ENCODE measurements at places on chromosomes 4 and X. TPM values are rescaled to one million over a fixed set of nuclear protein-coding genes. Genes with fewer than 3 reads are reported as not detected.

PAGE2 gene
- total RNA-seq: not detected

DNA sequence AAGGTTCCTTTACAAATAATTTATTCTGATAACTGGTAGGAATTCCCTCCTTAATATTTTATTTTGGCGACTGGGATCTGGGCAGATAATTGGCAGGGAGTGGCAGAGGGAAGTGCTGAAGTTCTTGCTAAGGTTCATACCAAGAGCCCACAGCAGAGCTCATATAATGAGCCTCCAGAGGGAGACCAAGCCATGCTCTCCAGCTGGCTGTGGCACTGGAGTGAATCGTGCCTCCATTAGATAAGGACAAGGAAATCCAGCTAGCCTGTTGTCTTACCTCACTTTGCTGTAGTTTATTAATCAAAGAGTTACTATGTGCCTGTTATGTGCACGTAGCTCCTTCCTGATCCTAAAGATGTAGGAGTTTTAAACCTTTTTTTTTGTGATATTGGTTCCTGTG lies 1.3 kb downstream of the ASB12 start:
- no peak overlapping the region for H3K27ac ChIP-seq
- no peaks in the 10 kb centered on the region for H3K4me1 ChIP-seq
- DNase-seq: no peak
- no peak overlapping the region for H3K4me3 ChIP-seq
- no peaks in the 10 kb centered on the region for H3K27me3 ChIP-seq
- no peaks in the 10 kb centered on the region for H3K36me3 ChIP-seq

DNA sequence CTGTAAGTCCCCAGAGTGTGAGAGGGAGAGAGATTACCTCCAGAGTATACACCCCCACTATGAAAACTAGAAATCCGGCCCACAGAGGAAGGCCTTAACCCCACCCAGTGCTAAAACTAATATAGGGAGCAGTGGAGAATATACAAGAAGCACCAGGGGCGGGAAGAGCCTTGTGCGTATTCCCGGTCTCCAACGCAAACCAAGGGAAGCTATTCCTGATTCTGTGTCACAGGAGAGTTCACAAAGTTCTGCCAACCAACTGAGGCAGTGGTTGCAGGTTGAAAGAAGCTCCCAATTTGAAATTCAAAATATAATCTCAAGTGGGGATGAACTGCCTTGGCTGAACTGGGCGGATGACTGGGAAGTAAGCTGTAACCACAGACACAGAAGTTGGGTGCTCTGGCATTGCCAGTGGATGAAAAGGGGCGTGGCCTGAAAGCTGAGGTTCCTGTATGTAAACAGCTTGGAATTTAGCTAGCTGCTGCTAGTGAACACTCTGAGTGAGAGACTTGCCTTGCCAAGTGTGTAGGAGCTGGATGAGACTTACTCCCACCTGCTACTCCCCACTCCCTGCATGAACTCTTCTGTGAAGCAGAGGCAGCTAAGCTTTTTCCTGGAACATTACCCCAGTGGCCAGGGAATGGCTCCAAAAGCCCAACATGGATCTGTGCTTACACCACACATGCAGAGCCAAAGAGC lies 32.7 kb downstream of the ELF2 start:
- H3K27me3 ChIP-seq: no peaks in the 10 kb centered on the region
- no peak overlapping the region for H3K4me3 ChIP-seq
- no peaks in the 10 kb centered on the region for H3K36me3 ChIP-seq

DNA sequence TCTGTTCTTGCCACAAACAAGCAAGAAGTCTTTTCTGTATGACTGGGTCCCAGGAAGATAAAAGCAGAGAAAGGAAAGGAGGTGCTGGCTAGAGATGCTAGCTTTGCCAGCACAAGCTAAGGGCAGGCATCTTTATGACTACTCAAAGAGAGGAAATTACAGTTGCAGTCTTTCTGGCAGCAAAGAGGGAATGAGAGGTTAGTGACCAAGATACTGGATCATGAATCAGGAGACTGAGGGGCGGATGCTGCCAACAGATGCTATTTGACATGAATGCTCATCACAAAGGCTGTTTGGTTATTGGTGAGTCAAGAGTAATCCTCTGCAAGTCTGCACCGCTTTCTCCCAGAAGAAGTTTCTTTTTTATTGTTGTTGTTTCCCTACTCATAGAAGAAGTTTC lies 5.5 kb upstream of the XIAP start:
- H3K36me3 ChIP-seq: no peaks in the 10 kb centered on the region
- no peak overlapping the region for H3K4me3 ChIP-seq
- no peak for DNase-seq
- H3K27me3 ChIP-seq: no peaks in the 10 kb centered on the region
- H3K4me1 ChIP-seq: no peaks in the 10 kb centered on the region
- no peak overlapping the region for H3K27ac ChIP-seq

GRCh38 chr4:12672303-12672702 lies 811.8 kb downstream of the RAB28 start:
- H3K27me3 ChIP-seq: no peaks in the 10 kb centered on the region
- H3K36me3 ChIP-seq: no peaks in the 10 kb centered on the region
- H3K4me3 ChIP-seq: no peak overlapping the region
- no peak overlapping the region for H3K27ac ChIP-seq
- no peaks in the 10 kb centered on the region for H3K4me1 ChIP-seq
- DNase-seq: no peak

GRCh38 chr4:122845066-122845465 lies 18.4 kb downstream of the FGF2 start:
- DNase-seq: no peak
- H3K27ac ChIP-seq: no peak overlapping the region
- no peak overlapping the region for H3K4me3 ChIP-seq
- no peaks in the 10 kb centered on the region for H3K27me3 ChIP-seq
- no peaks in the 10 kb centered on the region for H3K4me1 ChIP-seq

SLC9A7 gene
- 10.5 TPM for total RNA-seq

DNA sequence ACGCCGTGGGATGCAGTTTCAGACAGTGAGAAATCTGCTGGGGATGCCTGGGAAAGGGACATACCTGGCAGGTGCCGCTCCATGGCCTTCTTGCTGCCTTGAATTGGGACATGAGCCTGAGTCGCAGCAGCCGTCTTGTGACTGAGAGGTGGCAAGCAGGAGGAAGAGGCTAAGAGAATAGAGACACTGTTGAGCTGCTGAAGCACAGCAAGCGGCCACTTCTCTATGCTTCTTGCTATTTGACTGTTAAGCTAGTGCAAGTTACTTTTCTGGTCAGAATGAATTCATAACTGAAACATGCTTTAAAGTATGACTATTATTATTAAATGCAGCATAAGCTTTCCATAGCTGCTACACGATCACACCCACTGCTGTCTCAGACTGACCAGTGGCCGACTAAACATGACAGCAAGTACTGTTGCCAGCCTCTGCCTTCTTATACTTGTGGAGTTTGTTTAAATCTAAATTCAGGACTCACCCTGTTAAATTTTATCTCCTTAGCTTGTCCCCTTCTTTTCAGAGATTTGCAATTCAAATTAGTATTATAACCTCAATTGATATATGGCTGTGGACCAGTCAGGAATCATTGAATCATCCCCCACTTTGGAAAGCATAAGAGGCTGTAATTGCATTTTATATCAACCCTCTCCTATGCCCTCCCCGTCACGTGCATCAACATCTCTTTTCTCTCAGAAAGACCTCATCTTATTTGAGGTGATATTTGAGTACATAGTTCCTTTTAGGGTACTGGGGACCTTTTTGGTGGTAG lies 24.8 kb upstream of the ACSL1 start:
- no peaks in the 10 kb centered on the region for H3K27me3 ChIP-seq
- no peak for DNase-seq
- no peak overlapping the region for H3K4me3 ChIP-seq
- H3K4me1 ChIP-seq: no peaks in the 10 kb centered on the region
- H3K36me3 ChIP-seq: no peaks in the 10 kb centered on the region

- H3K27ac ChIP-seq: no peak overlapping the region
- no peaks in the 10 kb centered on the region for H3K4me1 ChIP-seq
- no peak for DNase-seq
- no peaks in the 10 kb centered on the region for H3K36me3 ChIP-seq
Observed at GRCh38 chr4:77652237-77652897, 46.7 kb downstream of the CXCL13 start.

- no peak overlapping the region for H3K4me3 ChIP-seq
- H3K4me1 ChIP-seq: no peaks in the 10 kb centered on the region
- no peak overlapping the region for H3K27ac ChIP-seq
Observed at GRCh38 chr4:48575964-48576363, 85.9 kb downstream of the ZAR1 start.

All from left lung (tissue), 14 donors.